WTC11 (cell line): ENCODE measurements at places on chromosomes 3 and 15.
A peak's percentile ranks its signal among the peaks of the same experiment; 100 is the strongest.

DNA sequence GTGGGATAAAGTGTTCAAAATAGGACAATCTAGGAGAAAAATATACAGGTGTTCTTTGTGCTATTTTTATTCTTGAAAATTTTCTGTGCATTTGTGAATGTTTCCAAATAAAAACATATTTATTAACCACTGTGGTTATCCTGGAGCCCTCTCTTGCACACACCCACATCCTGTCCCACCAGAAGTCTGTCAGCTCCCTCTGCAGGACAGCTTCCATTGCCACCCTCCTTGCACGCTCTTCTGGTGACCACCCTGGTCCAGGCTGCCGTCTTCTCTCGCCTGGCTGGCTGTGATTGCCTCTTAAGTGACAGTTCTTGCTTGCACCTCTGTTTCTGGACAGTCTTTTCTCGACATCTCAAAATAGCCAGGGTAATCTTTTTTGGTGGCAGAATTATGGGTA, 394.0 kb downstream of the LRTM1 start:
- DNase-seq: peak; percentile 31

DNA sequence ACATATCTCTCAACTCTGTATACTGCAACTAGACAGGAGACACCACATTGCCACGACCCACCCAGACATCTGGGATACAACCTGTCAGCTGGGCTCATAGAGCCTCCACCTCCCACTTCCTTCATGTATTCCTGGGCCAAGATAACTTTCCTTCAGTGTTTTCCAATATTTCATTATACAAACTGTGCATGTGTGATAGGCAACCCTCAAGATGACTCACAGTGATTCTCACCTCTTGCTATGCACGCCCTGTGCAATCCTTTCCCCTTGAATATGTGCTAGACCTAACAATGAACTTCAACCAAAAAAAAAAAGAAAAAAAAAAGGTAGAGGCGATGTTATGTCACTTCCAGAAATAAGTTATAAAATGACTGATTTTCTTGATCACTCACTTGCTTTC, 138.0 kb upstream of the ALCAM start:
- DNase-seq: no peak

- DNase-seq: peak; percentile 31
Measured at GRCh38 chr3:65412588-65412987, 626.1 kb downstream of the MAGI1 start.

GRCh38 chr3:52144796-52145735, 9.2 kb downstream of the POC1A start:
- DNase-seq: no peak

- DNase-seq: no peak
Measured at GRCh38 chr3:2898591-2899353, 211.4 kb downstream of the IL5RA start.
